ENCODE measurements at places on chromosomes 2 and 18. TPM values are rescaled to one million over a fixed set of nuclear protein-coding genes. Genes with fewer than 3 reads are reported as not detected.
A peak's percentile ranks its signal among the peaks of the same experiment; 100 is the strongest.

MAPK4 gene
- total RNA-seq, result not detected

PMAIP1 gene
- 14.0 TPM for total RNA-seq

DNA sequence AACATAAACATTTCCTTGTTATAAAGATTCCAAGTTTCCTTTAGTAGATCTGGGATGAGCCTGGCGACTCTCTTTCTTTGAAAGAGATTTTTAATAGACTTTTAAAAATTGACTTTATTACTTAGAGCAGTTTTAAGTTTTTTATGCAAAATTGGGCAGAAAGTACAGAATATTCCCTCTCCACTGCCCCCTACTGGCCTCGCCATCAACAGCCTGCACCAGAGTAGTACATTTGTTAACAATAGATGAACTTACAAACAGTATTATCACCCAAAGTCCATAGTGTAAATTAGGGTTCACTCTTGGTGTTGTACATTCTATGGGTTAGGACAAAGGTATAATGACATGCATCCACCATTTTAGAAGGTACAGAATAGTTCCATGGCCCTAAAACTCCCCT lies 3.9 kb downstream of the MAP3K19 start:
- H3K36me3 ChIP-seq, result no peaks in the 10 kb centered on the region
- no peak overlapping the region for H3K27ac ChIP-seq
- no peak overlapping the region for H3K4me3 ChIP-seq
- H3K4me1 ChIP-seq, result no peaks in the 10 kb centered on the region
- H3K27me3 ChIP-seq, result peaks cover 8% of the 10 kb centered on the region
- no peak for DNase-seq

GRCh38 chr18:23938901-23939341 lies 75.6 kb upstream of the TTC39C start:
- no peak overlapping the region for H3K4me3 ChIP-seq
- H3K36me3 ChIP-seq, result no peaks in the 10 kb centered on the region
- H3K27ac ChIP-seq, result no peak overlapping the region
- peaks cover 4% of the 10 kb centered on the region for H3K4me1 ChIP-seq

GRCh38 chr18:78587096-78587495 lies 392.5 kb upstream of the SALL3 start:
- no peaks in the 10 kb centered on the region for H3K4me1 ChIP-seq
- no peaks in the 10 kb centered on the region for H3K27me3 ChIP-seq
- no peak overlapping the region for H3K27ac ChIP-seq

DNA sequence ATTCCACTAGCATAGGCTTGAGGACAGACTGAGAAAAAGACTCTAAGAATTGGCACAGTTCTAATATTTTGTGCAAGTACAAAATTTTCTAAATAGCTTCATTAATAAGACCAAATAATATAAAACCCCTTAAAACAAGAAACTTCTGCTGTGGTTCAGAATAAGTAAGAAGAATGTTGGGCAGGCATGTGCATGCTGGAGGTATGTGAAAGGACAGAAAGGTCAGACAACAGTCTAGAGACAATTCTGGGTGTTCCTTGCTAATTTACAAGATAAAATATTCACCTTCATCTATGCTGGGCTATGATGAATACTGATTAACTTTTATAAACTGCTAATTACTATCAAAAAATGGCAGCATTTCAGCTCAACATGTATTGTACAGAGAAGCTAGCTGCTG lies 14.9 kb downstream of the CEBPZOS start:
- peak; percentile 26 for DNase-seq
- no peak overlapping the region for H3K27ac ChIP-seq
- peaks cover 32% of the 10 kb centered on the region for H3K36me3 ChIP-seq
- H3K4me1 ChIP-seq, result no peaks in the 10 kb centered on the region

Data from IMR-90 (cell line).